ENCODE measurements at places on chromosomes 6 and 20.

GRCh38 chr6:144778773-144779492, 493.8 kb downstream of the UTRN start:
- DNase-seq, result no peak

DNA sequence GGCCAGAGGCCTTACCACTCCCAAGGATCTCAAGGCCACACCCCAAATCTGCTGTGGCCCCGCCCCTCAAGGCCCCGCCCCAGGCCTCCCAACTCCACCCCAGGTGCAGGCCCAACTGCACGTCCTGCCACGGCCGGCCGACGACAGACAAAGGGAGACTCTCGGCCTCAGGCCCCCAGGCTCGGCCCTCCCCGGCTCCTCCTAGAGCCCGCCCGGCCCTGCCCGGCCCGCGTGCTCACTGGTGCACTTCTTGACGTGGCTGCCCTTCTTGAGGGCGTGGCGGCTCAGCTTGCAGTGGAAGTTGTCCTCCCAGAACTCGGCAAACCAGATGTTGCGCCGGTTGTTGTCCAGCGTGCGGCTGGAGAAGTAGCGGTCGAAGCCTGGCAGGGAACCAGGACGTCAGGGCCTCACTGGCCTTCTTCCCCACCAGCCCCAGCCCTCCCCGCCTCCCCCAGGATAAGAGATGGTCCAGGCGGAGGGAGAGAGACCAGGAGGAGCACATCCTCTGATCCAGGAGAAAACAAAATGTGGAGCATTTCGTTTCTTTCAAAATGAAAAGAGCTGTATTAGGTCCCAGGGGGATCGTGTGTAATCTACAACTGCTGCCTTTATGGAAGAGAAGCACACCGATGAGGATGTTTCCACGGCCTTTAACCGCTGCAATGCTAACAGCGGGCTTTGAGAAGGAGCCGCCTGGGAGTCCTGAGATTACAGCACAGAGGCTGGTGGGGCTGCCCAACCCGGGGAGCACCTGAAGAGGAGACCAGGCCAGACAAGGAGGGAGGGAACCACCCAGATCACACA, 89.4 kb downstream of the GRM4 start:
- DNase-seq, result peak; percentile 27

- DNase-seq, result no peak
Observed at GRCh38 chr6:93900142-93900541, 480.8 kb upstream of the EPHA7 start.

DNA sequence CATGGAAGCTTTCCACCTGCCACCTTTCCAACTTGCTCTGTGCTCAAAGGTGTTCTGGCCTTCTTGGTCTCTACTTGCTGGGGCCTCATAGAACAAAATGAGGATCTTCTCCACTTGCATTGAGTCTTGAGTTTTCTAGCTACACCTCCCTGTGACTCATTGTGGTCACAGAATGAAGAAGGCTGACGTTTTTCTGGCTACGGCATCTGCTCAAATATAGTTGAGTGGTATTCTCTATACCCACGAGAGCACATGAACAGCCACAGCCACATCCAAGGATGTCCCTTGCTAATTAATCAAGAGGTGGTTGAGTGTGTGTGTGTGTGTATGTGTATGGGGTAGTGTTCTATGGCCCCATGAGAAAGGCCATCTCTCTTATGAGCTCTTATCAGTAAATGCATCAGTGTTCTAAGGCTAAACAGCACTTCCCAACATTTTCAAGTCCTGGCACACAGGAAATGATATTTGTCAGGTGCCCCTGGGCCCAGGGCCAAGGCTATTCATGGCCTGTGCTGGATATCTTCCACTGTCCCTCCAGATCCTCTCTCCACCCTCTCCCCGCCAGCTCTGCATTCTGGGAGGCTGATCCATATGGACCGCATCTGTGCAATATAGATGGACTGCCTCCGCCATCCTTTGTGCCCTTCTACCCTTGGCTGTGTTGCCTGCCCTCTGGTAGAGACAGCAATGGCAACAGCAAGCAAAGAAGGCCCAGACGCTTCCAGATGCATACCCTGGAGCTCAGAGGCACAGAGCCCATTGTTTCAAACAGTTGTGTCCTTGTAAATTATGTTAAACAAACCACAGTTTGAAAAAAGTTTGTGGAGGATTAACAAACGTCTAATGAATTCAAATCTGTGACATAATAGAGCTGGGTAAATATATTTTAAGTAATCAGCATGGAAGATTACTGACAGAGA, 150.2 kb downstream of the LRFN2 start:
- DNase-seq, result no peak

DNA sequence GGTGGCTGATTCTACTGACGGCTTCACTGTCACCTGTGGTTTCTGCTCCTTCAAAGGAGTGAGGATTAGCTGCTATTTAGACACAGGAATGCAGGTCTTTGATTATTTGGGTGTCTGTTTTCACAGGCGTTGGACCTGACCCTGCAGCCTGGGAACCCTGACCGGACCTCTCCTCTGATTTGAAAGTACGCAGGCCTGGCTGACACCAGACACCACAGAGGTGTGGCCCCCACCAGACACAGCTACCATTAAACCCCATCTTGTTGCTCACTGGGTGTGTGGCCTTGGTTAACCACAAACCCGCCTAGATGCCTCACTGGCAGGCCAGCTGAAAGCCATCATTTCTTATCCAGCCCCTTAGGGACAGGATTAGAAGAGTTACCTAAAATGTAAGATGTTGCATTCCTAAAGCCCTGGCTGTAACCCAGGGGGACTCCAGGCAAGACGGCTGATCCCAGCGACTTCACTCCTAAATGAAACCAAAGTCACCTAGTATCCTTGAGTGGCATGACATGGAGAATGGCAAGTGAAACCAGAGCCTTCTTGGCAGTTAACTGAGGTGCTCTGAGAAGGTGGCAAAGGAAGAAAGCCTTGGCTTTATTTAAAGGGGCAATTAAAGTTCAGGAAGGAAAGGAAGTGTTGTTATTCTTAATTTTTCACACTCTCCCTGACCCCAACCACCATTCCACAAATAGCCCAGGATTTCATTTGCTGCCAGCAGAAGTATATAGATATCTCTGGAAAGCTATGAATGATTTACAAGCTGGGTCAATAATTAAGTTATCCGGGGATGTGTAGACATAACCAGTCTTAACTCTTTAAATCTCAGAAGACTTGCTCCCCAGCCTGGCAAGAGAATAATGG, 169.9 kb downstream of the QRSL1 start:
- no peak for DNase-seq

GRCh38 chr20:41249411-41250281, 67.9 kb downstream of the ZHX3 start:
- DNase-seq, result no peak

DNA sequence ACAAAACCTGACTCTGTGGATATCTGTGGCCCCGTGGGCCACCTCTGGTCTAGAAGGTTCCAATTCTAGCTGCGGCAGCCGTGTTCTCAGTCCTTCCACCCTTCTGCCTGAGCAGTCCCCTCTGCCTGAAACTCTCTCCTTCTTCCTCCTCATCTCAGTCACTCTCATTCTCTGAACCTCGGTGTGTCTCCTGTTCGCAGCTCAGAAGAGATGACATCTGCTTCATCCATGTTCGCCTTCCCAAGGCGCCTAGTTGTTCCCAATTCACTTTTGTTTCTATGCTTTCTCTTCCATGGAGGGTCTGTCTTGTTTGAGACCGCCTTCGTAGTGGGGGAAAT, 95.5 kb downstream of the CEBPB start:
- DNase-seq, result no peak

DNA sequence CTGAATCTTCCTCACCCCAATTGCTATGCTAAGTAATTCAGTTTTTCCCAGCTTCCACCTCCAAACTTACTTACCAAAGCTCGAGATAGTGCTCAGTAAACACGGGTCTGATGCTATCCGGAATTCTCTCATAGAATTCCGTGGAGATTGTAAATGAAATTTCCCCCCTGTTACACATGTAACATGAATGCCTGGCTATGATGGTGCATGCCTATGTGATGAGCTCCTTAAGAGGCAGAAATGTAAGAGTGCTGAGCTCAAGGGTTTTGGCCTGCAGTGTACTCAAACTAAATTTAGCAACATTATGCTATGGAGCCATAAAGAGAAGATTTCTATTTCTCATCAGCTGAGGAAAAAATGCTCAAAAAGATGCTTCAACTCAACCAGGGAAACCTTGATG, 133.4 kb upstream of the FUT9 start:
- no peak for DNase-seq

GRCh38 chr6:36399970-36400369, 12.5 kb upstream of the ETV7 start:
- DNase-seq, result no peak
